ENCODE measurements at places on chromosomes 5 and 9.

DNA sequence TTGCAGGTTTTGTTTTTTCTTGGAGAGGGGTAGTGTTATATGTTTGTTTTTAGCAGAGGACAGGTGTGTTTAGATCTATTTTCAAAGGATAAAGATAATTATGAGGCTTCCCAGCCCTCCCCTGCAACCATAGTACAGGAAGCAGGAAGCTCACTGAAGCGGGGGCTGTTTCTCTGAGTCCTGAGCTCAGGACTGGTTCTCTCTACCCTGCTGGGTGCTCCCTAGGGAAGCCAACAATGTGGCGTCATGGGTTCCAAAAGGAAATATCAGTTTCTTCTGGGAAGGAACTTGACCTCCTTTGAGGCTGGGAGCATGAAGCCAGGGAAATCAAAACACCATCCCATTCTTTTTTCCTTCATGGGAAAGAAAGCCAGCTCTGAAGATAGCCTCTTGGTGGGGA lies 62.2 kb downstream of the RAD23B start:
- DNase-seq: no peak

- DNase-seq: peak; percentile 88
These were observed 97.1 kb downstream of the UNC13B start for GRCh38 chr9:35258660-35259474.

GRCh38 chr9:10250219-10250618 lies 362.6 kb downstream of the PTPRD start:
- DNase-seq: no peak

DNA sequence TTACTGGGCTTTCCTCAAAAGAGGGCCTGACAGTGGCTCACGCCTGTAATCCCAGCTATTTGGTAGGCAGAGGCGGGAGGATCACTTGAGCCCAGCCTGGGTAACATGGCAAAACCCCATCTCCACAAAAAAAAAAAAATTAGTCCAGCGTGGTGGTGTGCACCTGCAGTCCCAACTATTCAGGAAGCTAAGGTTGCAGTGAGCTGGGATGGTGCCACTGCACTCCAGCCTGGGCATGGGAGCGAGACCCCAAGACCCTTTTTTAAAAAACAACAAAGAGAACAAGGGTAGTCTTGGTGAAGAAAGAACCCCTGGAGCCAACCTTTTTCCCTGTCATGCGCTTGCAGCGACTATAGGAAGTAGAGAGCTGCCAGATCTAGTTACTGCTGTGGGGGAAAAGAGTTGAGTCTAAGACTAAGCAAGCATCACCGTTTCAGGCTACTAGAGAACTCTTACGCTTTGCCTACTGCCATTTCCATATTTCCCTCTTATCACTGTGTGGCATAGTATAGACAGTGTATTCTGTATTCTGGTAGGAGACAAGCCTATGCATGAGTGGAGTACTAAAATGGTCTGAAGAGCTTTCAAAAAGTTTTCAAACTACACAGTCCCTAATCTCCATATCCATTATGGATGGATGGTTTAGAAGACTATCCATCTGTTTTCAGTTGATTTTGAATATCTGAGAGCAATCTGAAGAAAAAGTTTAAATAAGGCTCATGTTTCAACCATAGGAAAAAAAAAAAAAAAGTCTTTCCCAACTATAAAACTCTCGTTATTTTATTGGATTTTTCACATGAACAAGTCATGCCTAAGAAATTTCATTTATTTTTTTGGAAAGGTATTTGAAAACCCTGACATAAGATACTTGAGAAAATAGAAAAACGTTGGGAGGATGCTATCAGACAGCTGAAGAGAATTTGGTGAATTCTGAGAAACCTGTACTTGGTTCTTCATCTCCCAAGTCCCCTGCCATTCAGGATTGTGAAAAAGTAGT lies 2.6 kb downstream of the C9orf40 start:
- DNase-seq: no peak

DNA sequence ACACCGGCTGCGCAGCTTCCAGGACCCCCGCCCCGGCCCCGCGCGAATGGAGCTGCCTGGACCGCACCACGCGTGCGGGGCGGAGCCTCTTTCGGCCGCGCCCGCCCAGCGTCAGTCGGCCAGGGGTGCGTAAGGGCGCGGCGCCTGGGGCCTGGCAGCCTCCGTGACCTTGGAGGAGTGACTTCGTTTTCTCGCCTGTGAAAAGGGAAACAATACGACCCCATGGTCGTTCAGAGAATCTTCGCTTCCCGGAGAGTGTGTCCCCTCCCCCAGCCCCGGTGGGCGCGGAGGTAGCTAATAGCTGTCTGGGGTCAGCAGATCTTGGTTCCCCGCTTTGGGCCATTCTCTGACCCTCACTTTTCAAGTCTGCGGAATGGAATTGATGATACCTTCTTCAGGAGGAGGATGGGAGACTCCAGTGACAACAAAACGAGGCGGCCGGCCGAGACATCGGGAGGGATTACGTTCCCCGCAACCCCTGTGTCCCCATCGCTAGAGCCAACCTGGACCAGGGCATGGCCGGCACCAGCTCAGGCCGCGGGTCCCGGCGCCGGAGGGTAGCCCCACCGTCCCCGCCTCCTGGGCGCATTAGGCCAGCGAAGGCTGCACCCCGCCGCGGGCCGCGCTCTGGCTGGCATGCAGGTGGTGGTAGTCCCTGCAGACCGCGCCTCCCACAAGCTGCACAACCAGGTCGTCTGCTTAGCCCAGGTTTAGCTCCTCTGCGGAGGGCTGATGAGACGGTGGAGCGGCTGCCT lies 5.5 kb upstream of the CDHR2 start:
- peak; percentile 77 for DNase-seq

DNA sequence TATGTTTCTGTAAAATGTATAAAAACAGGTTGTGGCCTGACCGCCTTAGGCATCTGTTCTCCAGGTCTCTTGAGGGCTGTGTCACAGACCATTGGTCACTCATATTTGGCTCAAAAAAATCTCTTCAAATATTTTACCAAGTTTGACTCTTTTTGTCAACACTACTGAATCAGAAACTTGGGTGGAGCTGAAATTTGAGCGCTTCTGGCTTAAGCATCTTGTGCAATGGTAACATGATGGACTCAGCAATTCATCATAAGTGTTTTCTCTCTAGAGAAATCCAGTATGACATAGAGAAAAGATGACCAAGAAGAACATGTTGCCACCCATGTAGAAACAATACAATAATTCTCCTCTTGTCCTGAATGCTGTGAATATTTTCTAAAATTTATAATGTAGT lies 387.9 kb downstream of the MAT2B start:
- no peak for DNase-seq

- DNase-seq: no peak
These were observed 1041.8 kb upstream of the ARRDC3 start for GRCh38 chr5:92424785-92425426.

DNA sequence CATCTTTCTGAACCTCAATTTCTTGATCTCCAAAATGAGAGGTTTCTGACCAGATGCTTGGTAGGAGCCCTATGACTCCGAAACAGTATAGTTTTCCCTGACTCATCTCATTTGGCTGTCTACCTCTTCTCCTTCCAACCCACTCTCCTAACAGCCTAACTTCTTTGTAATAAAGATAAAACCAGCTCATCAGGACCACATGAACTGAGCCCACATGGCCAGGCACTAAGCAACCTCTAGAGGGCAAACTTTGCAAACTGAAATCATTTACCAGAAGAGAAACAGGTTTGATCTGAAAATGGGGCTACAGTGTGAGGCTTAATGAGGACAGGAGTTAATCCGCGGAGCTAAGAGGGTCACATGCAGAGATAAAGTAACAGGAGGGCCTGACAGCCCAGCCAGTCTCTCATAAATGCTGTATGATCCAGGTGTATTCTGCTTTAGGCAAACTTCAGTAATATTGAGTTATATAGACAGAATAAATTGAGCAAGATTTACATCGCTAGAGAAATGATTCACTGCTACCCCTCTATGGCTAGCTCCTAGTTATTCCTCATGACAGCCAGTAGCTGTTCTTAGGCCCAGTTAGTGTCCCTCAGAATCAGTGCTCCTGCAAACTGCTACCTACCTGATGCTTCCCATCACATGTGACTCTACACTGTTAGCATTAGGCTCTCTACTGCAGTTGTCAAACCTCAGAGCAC lies 64.6 kb downstream of the ABCA1 start:
- DNase-seq: peak; percentile 88

- no peak for DNase-seq
These were observed 479.0 kb downstream of the CYLC2 start for GRCh38 chr9:103474156-103474555.

GRCh38 chr5:169707686-169708085 lies 70.6 kb downstream of the DOCK2 start:
- no peak for DNase-seq

GRCh38 chr5:18195910-18196309 lies 561.6 kb downstream of the TAF11L14 start:
- DNase-seq: no peak

DNA sequence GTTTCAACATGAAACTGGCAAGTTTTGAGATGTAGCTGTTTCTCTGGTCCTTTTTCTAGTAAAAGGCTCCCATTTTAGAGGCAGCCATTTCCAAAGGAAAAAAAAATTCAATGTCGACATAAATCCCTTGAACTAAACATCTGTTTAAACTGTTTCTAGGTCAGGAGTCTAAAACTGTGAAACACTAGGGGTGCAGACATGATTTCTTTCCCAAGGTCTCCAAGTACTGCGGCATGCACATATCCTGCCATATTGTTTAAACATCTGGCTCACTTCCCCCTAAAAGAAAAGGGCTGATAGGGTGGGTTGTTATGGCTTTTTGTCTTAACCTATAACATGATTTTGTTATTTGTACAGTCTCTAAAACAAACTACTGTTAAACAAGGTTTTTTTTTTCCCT lies 51.1 kb downstream of the NFIB start:
- DNase-seq: no peak

DNA sequence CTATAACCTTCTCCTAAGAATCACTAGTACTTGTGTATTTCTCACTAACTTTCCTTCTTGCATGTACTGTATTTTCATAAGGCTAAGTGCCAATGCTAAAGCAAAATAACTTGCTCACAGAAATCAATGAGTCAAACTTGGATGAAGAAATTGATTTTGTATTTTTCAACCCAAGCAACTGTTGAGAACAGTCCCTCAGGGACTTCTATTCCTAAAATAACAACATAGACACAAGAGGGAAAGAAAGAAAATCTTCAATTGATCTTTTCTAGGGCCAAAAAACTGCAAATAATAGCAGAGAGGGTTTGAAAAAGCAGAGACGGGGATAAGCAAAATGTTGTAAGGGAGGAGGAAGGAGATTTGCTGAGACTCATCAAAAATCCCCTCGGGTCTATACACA lies 69.8 kb downstream of the HABP4 start:
- DNase-seq: no peak

DNA sequence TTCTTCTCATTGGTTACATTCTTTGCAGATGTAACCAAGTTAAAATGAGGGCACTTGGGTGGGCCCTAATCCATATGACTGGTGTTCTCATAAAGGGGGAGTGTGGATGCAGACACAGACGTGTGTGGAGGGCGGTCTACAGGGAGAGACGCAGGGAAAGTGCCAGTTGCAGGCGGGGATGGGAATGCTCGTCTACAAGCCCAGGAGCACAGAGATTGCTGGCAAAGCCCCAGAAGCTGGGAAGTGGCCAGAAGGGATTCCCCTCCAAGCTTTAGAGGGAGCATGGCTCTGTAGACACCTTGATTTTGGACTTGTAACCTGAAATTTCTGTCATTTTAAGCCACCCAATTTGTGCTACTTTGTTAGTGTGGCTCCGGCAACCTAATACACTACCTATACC lies 96.8 kb upstream of the CTSL start:
- no peak for DNase-seq
